Left renal cortex interstitium (tissue), 4 donors: ENCODE measurements at places on chromosomes 3 and 15.

GRCh38 chr3:56775838-56776555 lies 25.8 kb downstream of the ARHGEF3 start:
- DNase-seq, result no peak

- DNase-seq, result no peak
Measured at GRCh38 chr3:19149368-19149767, 1.1 kb downstream of the KCNH8 start.

DNA sequence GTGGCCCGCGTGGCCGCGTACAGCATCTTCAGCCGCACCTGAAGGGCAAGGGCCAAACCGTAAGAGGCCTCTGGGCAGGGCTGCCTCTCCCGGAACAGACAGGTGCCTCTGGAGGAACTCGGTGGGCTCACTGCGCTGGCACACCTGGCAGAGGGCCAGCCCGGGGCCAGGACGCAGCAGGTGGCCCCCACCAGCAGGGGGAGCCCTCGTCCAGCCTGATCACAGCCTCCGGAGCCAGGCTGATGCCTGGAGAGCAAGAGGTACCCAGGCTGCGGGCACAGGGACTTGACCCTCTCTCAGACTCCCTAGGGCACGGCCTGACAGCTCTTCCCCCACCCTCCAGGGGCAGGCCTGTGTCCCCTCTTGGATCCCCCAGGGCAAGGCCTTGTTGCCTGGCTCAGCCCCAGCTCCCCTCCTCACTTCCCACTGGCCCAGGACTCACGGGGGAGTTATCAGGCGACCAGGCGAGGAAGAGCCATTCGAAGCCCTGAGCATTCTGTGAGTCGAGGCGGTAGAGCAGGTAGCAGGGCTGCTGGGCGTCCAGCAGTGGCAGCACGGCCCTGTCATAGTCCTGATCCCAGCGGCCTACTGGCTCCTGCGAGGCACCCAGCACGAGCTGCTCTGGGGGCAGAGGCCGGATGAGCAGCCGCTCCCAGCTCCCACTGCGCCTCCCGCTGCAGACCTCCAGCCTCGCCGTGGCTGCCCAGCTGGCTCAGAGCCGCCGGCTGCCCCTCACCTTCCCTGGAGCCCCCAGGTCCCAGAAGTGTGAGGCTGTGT lies 6.2 kb upstream of the TLR9 start:
- no peak for DNase-seq

DNA sequence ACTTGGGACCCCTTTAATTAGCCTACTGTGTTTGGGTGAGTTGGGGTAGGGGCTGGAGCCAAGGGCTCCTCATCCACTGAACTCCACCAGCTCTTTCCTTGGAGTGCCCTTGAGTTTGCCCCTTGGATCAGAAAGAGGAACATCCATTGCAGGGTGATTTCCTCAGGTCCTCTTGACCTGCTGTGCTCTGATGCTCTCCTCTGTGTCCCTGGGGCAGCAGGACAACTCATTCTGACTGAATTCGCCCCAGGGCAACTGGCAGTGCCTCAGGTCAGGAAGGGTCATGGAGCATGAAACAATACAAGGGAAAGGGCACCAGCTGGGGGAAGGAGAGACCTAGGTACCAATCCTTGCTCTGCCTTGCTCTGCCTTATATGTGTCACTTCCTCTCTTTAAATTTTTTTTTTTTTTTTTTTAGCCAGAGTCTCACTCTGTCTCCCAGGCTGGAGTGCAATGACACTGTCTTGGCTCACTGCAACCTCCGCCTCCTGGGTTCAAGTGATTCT lies 47.8 kb downstream of the BSN start:
- DNase-seq, result no peak

DNA sequence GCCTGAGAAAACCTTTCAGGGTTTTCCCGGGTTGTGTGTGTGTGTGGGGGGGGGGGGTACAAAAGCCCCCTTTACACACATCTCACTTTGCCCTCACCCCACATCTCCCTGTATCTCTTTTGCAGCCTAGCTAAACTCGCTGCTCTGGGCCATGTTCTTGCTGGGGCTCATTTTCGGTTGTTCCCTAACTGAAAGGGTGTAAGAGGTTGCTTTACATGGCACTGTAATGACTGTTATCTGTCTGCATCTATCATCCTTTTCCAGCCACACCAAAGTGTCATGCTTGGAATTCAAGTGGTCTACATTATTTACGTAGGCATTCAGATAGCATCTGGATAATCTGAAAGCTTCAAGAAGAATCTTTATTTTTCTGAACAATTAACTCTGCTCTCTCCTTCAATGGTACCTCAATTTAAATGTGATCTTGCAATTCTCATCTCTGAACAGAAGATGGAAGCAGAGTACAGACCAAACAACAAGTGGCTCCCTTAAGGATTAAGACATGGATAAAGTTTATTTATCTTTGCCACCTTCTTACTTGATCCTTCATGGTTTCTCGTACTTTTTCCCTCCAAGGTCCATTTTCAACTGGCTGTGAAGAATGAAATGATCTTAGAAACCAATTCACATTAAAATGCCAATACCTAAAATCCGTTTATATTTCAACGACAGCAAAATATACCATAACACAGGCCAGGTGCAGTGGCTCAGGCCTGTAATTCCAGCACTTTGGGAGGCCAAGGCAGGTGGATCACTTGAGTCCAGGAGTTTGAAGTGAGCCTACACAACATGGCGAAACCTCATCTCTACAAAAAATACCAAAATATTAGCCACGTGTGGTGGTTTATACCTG lies 34.9 kb downstream of the DCLK3 start:
- DNase-seq, result peak; percentile 22

GRCh38 chr3:141346418-141346817 lies 21.9 kb upstream of the ZBTB38 start:
- DNase-seq, result no peak

DNA sequence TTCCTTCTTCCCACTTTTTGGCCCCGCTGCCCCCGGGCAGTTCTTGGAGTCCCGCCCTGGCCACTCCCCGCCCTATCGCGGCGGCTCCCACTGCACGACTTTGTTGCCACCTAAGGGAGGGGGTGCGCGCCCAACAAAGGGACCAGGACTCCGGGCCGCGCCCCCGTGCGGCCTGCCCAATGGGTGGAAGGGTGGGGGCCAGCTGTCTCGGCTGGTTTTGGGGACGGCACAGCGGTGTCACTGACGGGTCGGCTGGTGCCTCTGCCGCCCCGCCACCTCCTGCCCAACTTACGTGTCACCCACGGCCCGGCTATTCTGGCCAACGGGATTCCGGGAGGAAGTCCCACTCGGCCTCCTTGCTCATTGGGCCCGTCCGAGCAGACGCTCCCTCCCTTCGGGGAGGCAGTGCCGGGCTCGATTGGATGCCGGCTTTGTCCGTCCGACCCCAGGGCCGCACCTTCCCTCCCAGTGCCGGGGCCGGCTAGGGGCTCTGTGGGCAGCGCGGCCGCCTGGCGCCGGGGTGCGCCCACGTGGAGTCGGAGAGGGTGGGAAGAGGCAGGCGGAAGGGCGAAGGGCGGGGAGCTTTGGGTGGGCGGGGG lies at the start of gene GOLIM4:
Gene GOLIM4 (minus strand): TSS at position 314 of the 599 bp plus-strand sequence. CDS start 639 bp downstream, outside the sequence.
- peak; percentile 91 for DNase-seq

GRCh38 chr3:66083784-66084213 lies 45.1 kb upstream of the MAGI1 start:
- DNase-seq, result peak; percentile 7

GRCh38 chr3:176935194-176935888 lies 261.9 kb downstream of the TBL1XR1 start:
- no peak for DNase-seq

GRCh38 chr3:181616088-181617070 lies 95.3 kb upstream of the SOX2 start:
- no peak for DNase-seq

GRCh38 chr3:119302697-119303551 lies 8.7 kb downstream of the ARHGAP31 start:
- no peak for DNase-seq

- no peak for DNase-seq
Measured at GRCh38 chr3:195548501-195548900, 5.4 kb upstream of the PPP1R2 start.

DNA sequence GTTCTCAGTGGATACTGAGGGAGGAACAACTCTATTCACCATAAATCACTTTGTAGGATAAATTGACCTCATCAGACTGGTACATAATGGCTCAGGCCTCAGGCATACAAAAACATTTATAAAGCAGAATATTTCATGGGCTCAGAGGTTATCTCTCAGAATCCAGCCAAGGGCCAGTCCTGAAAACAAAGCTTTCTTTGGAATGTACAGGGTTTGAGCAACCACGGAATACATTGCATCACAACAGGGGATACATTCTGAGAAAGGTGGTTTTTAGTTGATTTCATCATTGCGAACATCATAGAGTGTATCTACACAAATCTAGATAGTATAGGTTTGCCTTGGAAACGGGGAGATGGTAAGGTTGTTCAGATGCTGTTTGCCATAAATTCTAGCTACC lies 33.4 kb upstream of the CTDSPL2 start:
- no peak for DNase-seq

DNA sequence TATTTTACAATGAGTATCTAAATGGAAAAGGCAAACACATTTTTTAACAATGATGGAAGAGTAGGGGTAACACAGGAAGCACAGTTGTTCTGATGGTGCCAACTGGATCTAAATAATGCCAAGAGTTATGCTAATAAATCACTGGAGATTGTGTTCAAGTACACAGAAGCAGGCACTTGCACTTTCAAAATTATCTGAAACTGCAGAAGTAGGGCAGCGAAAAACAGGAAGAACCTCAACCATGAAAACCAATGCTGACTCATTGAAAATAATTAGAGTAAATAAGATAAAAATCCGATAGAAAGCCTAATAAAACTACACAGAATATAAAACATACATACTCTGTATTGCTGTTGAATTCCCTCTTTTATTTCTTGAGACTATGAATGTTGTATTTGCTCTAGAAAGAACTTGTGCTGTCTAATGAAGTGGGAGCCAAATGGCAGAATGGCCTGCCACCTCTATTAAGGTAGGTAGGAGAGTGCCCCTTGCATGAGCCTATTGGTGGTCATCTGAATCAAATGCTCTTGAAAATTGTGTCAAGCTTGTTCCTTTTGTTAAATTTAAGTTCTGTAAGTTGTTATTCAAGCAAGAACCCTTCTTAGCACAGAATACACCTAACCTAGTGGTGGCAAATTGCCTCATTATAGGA lies 93.7 kb downstream of the ABI3BP start:
- DNase-seq, result no peak

DNA sequence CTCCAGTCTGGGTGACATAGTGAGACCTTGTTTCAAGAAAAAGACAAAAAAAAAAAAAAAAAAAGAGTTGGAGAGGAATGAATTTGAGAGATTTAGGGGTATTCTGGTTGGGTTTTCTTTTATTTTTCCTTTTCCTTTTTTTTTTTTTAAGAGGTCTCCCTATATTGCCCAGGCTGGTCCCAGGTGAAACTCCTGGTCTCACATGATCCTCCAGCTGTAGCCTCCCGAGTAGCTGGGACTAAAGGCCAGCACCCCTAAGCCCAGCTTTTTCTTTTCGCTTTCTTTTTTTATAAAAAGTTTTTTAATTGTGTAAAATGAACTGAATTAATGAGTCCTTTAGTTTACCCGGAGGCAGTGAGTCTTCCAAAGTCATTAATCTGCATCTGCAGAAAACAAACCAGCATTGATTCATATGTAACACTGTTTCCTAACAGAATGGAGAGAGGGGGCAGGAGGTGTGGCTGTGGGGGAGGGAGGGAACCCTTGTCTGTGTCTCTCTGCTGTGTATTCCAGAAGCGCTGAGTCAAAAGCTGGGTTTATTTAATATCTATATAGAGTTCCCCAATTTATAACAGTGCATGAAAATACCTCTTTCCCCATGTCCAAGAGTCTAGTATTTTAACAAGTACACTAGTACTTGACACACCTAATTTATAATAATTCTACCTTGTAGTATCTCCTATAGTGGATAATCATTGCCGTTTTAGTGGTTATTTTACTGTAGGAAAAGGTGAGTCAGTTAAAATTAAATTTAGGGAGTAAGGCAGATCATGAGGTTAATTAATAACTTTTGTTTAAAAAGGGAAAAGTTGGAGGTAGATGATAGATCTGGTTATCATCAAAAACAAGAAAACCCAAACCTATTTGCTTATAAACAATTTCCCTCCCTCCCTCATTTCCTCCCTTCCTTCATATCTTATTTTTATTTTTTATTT lies 2.6 kb upstream of the DPPA4 start:
- no peak for DNase-seq

GRCh38 chr15:54564166-54564565 lies 585.9 kb downstream of the UNC13C start:
- no peak for DNase-seq

DNA sequence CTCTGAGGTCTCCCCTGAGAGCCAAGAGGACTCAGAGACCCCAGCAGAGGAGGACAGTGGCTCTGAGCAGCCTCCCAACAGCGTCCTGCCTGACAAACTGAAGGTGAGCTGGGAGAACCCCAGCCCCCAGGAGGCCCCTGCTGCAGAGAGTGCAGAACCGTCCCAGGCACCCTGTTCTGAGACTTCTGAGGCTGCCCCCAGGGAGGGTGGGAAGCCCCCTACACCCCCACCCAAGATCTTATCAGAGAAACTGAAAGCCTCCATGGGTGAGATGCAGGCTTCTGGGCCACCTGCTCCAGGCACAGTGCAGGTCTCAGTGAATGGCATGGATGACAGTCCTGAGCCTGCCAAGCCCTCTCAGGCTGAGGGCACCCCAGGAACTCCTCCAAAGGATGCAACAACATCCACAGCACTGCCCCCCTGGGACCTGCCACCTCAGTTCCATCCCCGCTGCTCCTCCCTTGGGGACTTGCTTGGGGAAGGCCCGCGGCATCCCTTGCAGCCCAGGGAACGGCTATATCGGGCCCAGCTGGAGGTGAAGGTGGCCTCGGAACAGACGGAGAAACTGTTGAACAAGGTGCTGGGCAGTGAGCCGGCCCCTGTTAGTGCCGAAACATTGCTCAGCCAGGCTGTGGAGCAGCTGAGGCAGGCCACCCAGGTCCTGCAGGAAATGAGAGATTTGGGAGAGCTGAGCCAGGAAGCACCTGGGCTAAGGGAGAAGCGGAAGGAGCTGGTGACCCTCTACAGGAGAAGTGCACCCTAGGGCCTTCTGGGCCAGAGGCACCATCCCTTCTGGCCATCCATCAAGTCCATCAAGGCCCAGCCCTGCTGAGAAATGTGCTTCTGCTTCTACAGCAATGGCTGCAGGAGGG lies 23.6 kb downstream of the PLEKHO2 start:
- no peak for DNase-seq

DNA sequence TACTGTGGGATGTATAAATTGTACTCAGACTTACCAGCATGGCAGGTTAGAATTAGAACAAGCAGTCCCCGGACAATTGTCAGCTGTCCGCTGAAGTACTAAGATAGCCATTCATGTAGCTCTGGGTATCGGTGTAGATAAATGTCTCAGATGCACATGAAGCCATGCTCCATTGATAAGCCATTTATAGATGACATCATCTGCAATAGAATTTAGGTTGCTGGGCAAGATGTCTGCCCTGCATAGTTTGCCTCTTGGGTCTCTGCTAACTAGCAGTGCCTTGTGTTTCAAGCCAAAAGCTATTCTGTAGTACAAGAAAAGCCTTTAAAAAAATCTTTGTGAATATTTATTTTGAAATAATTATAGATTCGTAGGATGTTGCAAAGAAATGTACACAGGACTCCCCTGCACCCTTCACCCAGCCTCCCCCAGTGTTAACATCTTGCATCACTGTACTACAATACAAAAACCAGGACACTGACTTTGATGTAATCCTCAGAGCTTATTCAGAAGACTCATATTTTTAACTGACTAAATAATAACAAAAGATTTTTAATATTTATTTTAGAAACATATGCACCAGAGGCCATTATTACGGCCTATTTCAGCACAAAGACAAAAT lies 220.6 kb upstream of the THRB start:
- DNase-seq, result no peak

- no peak for DNase-seq
Measured at GRCh38 chr3:160643994-160644393, 33.0 kb upstream of the ARL14 start.

GRCh38 chr15:49977306-49977705 lies 141.7 kb downstream of the ATP8B4 start:
- no peak for DNase-seq
